ENCODE measurements at places on chromosomes 12 and 14.

DNA sequence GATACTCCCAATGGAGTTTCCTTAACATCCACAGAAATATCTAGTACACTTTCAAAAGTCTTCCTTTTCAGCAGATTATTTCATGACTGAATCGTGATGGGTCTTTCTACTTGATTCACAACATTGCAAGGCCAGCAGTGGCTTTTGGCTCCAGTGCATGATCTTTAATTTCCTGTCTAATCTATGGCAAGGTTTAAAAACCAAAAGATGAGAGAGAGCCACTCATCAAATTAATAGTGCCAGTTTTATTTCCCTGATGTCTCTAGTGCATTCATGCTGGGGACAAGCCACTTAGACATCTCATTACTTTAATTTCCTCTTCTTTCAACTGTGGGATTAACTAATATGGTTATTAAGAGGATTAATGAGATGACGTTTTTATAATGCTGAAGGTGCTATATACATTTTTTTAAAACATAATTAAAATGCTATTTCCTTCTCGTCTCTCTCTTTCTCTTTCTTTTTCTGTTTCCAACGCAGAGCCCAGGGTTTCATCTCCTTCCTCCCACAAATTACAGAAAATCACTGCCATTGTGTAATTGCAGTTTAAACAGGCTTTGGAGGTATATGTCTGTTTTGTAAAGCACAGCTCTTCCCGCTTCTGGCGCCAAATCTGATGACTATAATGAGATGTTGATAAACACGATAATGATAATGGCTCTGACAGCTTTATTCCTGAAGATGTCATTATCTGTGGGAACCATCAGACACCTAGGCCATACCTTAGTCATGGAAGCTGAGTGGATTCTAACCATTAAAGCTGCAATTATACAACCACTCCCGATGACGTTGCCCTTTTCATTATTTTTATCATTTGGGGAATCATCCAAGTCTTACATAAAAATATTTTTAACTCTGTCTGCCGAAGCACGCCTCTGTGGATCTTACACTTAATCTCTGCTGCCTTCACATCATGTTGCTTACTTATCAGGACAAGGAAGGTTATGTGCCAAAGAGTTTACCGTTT is 103.1 kb upstream of the PPM1H start:
- DNase-seq = no peak

GRCh38 chr14:25049568-25050268 is at the start of gene STXBP6:
TSS of gene STXBP6 (minus strand) at chr14:25050147. CDS start at chr14:24974818, 75,329 bp downstream.
- DNase-seq = peak; percentile 55

DNA sequence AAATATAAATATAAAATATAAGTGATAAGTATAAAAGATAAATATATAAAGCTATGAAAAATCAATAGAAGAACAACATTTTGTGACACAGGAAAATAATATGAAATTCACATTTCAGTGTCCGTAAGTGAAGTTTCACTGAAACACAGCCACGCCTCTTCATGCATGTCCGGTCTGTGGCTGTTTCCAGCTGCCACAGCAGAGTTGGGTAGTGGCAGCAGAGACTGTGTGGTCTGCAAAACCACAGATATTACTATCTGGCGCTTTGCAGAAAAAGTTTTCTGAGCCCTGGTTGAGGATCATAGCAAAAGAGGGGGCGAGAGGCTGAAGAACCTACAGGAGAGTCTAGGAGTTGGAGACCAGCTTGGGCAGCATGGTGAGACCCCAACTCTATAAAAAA is 780 bp downstream of the SERPINA4 start:
- no peak for DNase-seq

DNA sequence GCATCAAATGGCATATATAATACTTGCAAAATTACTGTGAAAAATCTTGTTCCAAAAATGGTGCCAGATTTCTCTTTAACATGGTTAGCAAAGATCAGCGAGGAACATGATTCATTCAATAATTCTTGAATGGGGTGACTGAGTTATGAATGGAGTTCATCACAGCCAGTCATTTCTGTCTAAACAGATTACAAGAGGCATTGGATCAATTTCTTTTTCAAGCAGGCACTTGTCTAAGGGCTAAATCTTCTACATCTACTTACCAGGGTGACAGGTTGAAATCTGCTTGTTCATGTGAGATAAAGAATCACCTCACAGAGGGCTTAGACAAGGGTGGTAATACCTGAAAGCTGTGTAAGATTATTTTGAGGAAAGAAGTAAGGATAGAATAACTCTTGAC is 247.7 kb downstream of the ATP23 start:
- DNase-seq = no peak

DNA sequence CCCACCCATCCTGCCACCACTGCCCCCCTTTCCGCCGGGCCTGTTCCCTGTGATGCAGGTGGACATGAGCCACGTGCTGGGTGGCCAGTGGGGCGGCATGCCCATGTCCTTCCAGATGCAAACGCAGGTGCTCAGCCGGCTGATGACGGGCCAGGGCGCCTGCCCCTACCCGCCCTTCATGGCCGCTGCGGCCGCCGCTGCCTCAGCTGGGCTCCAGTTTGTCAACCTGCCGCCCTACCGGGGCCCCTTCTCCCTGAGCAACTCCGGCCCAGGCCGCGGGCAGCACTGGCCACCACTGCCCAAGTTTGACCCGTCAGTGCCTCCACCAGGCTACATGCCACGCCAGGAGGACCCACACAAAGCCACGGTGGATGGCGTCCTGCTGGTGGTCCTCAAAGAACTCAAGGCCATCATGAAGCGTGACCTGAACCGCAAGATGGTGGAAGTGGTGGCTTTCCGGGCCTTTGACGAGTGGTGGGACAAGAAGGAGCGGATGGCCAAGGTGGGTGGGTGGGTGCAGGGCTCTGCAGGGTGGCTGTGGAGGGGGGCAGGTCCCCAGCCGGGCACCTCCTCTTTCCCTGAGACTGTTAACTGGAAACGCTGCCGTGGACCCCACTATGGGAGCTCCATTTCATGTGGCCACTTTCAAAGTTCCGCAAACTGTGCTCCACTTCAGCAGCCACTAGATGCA is 10.8 kb downstream of the SETD1B start:
- no peak for DNase-seq

Data from fibroblast of pulmonary artery (primary cell).